ENCODE measurements at places on chromosomes 7 and 10.

DNA sequence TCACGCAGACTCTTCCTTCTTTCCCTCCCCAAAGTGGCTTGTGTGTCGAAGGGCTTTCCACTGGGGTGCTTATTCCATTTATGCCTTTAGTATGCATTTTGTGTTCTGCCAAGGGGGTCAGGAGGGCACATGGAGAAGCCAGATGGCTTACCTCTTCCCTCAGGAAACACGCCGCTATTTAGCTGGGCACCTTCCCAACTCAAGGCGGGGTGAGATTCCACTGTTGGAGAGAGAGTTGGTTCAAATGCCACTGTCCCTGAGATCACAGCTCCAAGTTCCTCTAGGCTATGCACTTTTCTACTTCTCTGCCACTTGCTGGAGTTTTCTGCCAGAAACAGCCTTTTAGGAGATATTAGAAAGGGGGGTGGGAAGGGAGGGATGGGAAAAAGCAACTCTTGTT is 1091.8 kb downstream of the LRMDA start:
- DNase-seq, result no peak

DNA sequence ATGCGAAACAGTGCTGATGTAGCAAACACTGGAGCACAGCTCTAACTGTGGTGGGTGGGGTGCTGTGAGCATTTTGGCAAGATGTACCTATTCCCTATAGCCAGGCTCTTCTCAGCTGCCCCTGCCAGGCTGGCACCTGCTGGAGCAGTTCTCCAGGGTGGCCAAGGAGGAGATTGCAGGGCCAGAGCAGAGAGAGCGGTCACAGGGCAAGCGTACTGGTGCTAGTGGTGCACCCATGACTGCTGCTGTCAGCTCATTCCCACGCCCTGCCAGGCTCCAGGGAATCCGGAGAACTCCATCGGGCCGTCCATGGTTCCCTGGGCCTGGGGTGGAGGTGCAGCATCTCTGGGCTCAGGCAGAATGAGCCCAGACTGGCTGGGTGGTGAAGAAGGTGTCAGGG is 2.1 kb downstream of the COL13A1 start:
- DNase-seq, result no peak

DNA sequence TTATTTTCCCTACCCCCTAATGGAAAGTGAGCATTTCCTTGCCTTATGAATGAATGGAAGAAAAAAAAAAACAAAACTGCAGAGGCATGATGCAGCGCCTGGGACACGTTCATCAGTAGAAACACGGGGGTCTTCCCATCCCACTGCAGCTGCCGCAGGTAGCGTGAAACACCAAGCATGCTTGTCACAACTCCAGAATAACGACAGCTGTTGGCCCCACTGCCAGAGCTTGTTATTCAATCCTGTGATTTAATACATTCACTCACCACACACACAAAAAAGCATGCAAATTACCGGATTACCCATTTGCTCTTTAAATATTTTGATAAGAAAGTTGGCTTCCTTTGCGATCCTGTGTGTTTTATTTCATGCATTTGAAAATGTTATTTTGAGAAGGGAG is 48.4 kb upstream of the GNA12 start:
- DNase-seq, result no peak

- no peak for DNase-seq
Observed at GRCh38 chr10:78749898-78750297, 318.9 kb upstream of the ZMIZ1 start.

DNA sequence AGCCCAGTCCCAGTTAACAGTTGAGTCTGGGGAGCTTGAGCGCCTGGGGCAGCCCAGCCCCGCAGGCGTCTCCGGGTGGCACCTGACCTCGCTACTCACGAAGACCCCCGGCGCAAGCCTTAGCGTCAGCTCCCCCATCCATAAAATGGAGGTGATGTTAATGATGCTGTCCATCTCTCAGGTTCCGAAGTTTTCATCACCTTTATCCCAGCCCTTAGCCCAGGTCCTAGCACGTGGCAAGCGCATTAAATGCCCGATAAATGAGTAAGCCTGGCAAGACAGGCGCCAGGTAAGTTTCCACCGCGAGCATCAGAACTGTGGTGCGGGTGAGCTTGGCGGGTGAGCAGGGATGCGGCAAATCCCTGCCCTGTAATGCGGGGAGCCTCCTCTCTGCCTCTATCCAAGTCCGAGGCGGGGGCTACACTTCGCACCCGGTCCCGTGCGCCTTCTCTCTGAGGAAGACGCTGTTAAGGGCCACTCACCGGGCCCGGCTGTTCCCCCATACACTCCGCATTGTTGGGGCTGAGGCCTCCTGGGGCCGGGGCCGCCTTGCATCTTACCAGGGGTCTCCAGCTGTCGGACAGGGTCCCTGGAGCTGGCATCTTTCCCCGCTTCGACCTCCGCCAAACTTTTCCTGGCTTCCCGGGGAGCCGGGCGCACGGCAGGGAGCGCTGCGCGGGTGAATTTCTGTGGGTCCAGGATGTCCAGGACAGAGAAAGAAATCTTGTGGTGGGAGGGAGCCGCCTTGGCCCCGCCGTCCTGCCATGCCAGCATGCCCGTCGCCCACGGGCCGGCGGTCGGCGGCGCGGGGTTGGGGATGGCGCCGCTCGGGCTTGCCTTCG is 444 bp downstream of the NKX1-2 start:
- no peak for DNase-seq

- DNase-seq, result no peak
Observed at GRCh38 chr10:110818311-110819256, 53.1 kb upstream of the PDCD4 start.

DNA sequence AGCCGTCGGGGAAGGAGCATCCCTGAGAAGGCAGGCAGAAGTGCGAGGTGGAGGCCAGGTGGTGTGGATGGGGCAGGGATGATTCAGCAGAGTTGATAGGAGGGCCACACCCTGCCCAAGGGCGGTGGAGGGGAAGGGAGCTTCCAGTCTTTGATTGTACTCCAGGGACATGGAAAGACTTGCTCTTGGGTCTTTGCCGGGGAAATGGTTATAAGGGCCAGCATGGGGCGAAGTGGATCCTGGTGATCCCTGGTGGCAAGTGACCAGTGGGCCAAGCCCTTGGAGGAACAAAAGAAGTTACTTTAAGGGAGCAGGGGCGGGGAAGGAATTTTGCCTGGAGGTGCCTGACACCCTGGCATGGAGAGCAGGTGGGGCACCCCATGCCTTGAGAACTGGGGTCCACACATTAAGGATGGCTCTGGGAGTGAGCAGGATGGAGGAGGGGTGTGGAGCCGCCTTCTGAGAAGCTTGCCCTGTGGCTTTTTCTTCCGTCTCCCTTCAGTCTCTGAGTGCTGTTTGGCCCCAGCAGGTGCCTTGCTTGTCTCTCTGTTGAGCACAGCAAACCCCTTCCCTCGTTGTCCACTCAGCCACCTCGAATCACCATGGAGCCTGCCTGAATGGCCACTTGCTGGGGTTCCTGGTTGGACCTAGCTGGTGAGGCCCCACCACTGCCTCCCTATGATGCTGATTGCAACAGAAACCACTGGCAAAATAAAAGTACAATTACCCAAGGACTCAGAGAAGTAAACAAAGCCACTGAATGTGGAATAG is 83.9 kb downstream of the RAMP3 start:
- DNase-seq, result no peak

GRCh38 chr10:103854265-103854685 is 1.1 kb downstream of the SH3PXD2A start:
- DNase-seq, result no peak

DNA sequence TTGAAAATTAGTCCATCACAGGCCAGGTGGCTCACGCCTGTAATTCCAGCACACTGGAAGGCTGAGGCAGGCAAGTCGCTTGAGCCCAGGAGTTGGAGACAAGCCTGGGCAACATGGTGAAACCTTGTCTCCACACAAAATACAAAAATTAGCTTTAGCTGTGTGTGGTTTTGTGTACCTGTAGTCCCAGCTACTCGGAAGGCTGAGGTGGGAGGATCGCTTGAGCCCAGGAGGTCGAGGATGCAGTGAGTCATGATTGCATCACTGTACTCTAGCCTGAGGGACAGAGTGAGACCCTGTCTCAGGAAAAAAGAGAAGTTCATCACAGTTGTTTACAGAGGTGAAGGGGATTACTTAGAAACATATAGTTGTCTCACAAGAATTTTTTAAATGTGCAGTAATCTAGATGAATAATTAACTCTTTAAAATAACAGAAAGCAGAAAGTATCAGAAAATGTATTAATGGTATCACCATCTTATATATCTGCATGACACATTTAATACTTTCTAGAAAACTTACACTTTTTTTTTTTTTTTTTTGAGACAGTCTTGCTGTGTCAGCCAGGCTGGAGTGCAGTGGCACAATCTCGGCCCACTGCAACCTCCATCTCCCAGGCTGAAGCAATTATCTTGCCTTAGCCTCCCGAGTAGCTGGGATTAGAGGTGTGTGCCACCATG is 8.9 kb downstream of the LCOR start:
- no peak for DNase-seq

DNA sequence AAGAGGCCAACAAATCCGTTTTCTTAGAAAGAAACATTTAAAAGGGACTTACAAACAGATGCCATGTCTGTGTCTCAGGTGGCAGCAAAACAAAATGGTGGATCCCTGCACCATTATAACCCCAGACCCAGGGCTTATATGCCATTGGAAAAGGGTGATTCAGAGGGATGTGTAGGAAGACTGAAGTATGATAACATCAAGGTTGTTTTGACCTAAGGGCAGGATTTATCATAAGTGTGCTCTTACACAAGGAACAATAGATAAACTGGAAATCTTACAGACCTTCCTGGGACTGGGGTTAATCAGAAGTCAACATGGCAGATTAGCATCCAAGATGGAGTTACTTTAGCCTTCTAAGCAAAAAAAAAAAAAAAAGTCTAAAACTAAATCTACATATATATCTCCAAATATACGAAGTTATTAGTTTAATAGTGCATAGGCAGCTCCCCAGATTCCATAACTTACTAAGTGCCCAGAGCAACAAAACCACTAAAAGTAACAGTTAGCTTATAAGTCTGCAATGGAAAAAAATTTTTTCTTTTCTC is 34.3 kb upstream of the WNT16 start:
- no peak for DNase-seq

DNA sequence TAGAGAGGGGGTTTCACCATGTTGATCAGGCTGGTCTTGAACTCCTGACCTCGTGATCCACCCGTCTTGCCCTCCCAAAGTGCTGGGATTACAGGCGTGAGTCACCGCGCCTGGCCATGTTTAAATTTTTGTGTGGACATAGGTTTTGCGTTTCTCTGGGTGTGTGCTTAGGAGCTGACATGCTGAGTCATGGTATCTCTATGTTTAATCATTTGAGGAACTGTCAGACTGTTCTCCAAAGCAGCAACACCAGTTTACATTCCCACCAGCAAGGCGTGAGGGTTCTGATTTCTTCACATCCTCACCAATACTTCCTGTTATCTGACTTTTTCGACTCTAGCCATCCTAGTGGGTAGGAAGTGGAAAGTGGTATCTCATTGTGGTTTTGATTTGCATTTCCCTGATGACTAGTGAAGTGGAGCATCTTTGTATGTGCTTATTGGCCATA is 153.7 kb downstream of the DNAJB6 start:
- DNase-seq, result no peak

DNA sequence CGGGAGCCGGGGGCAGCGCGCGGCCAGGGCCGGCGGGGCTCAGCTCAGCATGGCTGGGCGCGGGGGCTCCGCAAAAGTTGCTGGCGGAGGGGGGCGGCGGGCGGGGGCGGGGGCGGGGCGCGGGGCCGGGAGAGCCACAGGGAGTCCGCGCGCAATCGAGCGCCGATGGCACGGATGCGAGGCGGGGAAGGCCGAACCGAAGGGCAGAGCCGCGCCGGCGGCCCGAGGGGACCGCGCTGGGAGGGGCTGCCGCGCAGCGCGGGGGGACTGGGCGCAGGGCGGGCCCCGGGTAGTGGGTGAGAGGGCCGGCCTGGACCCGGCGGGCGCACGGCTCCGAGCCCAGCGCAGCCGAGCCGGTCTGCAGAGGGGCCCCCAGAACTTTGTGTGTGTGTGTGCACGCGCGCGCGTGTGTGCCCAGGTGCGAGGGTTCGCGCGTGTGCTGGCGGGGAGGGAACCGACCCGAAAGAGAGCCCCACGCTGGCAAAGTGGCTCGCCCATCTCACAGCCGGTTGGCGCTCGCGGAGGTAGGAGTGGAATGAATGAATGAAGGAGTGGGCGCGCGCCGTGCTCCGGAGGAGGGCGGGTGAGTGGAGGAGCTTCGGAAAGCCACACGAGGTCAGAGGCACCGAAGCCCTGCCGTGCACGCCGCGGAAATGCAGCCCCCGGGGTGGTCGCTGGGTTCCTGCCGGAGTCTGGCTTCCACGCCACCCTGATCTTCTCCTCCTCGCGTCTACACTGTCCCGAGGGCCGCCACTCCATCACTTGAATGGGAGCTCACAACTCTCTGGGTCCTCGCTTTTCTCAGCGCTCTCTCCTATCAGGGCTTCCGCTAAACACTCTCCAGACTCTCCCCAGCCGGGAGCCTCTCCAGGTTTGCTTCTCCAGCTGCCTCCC is at the start of gene HIPK2:
Gene HIPK2 (minus strand): TSS at position 51 of the 894 bp plus-strand sequence. CDS start 375 bp downstream, outside the sequence.
- DNase-seq, result no peak

DNA sequence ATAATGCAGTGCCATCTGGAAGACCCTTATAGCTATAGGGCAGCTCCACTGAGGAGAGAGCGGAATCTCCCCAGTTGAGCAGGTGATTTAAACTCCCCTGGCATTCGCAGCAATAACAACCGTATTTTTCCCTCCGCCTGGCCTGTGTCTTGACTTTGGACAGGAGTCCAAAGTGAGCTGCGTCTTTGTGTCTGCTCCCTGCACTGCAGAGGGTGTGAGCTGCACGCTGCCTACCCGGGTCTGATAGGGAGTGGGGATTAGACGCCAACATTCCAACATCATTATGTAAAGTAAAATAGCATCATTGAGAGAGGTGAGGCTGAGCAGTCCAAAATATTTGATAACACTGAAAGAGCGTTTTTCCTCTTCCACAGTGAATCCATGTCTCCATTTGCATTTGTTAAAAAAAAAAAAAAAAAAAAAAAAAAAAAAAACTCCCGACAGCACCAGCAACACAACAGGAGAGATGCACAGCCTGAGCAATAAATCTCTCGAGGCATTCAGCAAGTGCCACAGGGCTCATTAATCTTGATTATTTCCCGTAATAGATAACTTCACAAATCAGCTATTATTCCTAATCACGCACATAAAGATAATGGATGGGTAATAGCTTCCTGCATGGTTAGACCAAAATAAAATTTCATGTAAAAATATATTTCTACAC is 68.6 kb downstream of the CELF2 start:
- no peak for DNase-seq

- DNase-seq, result no peak
Observed at GRCh38 chr7:134645935-134646334, 718 bp upstream of the BPGM start.

DNA sequence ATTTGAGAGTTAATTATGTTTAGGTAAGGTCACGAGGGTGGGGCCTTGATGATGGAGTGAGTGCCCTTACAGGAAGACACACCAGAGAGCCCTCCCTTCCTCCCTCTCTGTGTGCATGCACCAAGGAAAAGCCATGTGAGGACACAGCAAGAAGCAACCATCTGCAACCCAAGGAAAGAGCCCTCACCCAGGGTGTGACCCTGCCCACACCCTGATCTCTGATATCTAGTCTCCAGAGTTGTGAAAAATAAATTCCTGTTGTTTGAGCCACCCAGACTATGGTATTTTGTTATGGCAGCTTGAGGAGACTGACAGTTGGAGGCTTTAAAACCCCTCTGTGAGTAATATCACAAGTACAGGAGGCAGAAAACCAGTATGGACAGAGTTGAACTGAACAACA is 15.0 kb upstream of the MCM10 start:
- no peak for DNase-seq
